ENCODE measurements at places on chromosomes 5 and 9.

GRCh38 chr5:37071901-37072581 lies 177.1 kb downstream of the CPLANE1 start:
- peak; percentile 92 for DNase-seq

GRCh38 chr5:123098767-123099513 lies 9.9 kb downstream of the PRDM6 start:
- DNase-seq, result peak; percentile 21

DNA sequence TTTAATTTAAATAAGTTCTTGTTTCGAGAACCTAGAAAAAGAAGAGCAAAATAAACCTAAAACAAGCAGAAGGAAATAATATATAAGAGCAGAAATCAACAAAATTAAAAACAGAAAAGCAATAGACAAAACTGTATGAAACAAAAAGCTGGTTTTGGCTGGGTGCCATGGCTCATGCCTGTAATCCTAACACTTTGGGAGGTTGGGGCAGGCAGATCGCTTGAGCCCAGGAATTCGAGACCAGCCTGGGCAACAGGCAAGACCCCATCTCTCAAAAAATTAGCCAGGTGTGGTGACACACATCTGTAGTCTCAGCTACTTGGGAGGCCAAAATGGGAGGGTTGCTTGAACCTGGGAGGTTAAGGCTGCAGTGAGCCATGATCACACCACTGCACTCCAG lies 59.2 kb upstream of the OTP start:
- DNase-seq, result no peak

DNA sequence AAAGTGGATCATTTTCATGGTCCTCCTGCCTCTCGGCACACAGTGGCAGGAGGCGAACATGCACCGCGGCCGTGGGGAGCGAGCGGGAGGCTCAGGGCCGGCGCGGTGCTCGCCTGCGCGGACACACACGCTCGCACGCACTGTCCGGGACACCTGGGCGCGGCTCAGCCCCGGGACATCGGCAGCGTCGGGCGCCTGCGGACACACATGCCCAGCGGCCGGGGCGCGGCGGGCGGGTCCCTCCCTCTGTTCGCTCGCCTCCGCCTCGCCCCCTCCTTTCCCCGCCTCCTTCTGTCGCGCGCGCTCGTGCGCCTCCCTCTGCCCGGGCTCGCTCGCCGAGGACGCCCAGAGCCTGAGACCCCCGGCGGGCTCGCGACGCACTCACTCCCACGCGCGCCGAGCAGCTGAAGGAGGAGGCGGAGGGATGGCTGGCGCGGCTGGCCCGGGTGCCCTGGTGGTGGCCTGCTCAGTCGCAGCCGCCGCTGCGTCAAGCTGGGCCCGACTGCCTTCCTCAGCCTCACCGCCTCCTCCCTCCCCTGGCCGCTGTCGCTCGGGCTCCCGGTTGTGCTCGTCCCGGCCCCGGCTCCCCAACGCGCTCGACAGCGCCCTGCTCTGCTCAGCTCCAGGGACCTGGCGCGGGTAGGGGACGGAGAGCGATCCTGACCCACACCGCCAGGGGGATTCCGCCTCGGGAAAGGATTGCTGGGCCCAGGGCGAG lies at the start of gene FRMD3:
TSS of gene FRMD3 (minus strand) at position 230 of the 718 bp plus-strand sequence. CDS start at position 60, 170 bp downstream.
- DNase-seq, result peak; percentile 88

GRCh38 chr9:119009249-119009648 lies 360.0 kb downstream of the BRINP1 start:
- DNase-seq, result peak; percentile 18

GRCh38 chr5:116396476-116397099 lies 178.0 kb downstream of the SEMA6A start:
- no peak for DNase-seq

DNA sequence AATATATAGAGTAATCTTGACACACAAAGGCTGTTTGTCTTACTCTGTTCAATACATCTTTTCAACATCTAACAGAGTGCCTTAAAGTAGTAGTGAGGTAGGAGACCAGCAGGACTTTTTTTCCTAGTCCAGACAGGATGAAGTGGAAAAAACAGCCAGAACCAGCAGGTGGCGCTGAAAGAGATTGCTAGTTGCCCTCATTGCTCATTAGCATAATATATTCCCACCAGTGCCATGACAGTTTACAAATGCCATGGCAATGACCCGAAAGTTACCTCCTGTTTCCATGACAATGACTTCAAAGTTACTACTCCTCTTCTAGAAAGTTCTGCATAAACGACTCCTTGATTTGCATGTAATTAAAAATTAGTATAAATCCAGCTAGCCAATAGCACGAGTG lies 387.4 kb downstream of the ACTL7B start:
- DNase-seq, result peak; percentile 39

GRCh38 chr5:103434057-103434456 lies 128.5 kb downstream of the NUDT12 start:
- DNase-seq, result no peak

GRCh38 chr9:129023036-129023907 lies 4.9 kb downstream of the SH3GLB2 start:
- DNase-seq, result peak; percentile 63

DNA sequence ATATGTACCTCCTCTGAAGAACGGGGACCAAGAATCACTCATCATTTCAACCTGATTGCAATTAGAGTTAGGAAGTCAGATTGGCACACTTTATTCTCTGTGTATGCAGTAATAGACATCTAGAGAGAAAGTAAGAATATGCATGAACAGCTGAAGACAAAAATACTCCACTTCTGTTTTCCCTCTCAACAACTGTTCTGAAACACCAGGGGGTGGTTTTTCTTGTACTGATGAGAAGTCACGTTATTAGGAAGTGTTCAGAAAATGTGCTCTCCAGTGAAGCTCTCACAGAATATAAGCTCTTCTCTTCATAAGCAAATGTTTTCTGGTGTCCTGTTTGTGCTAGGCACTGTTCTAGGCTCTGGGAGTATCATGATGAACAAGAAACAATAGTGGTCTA lies 531.7 kb upstream of the C9orf72 start:
- DNase-seq, result no peak

DNA sequence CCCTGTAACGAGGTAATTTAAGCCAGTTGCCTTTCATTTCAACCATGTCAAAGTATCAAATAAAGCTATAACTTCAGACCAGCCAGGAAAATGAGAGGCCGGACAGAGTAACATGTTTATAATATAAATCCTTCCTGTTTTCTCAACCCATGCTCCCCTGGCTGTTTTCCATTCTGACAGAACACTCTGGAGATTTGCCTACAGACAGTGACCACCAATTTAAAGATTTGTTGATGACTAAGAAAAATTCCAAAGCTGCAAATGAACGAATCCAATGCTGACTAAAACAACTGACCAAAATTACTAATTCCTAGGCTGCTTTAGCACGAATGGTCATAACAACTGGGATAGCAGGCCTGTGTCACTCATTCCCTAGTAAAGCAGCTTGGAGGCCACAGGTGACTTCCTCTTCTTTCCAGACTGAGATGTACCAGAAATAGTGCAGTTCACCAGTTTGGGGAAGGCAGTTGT lies 141.4 kb downstream of the AOPEP start:
- peak; percentile 98 for DNase-seq

- DNase-seq, result no peak
Observed at GRCh38 chr5:5293029-5293428, 129.4 kb upstream of the ICE1 start.

DNA sequence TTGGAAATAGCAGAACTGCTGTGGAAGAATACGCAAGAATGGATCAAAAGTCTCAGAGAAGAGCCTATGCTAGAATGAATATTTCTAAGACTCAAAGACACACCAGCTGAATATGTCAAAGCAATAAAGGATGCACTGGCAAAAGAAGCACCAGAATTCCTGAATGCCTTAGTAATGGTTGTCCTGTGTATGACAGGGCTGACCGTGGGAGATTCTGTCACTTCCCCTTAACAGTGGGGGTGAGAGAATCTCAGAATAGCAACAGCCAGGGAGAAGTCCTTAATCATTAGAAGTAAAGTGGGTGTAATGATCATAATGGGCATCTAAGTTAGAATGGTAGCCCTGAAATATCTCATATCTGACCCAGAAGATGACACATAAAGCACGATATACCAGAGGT lies 14.6 kb upstream of the PRR16 start:
- DNase-seq, result peak; percentile 93

- DNase-seq, result no peak
Observed at GRCh38 chr5:157983906-157984551, 125.1 kb upstream of the CLINT1 start.

DNA sequence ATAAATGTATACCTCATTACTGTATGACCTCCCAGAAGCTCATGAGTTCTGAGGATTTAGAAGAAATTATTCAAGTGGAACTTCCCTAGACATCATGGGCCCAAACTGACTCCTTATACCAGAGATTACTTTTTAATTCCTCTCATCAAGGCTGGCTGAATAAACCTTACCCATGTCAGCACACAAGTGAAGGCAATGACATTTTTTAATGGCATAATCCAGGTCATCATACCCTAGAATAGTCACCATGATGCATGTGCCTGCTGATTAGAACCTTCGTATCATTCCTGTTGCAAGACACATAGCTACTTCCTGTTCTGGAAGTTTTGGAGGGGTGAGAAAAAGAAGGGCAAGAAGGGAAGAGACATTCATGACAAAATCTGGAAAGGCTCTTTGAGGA lies 49.8 kb upstream of the IFNK start:
- no peak for DNase-seq

DNA sequence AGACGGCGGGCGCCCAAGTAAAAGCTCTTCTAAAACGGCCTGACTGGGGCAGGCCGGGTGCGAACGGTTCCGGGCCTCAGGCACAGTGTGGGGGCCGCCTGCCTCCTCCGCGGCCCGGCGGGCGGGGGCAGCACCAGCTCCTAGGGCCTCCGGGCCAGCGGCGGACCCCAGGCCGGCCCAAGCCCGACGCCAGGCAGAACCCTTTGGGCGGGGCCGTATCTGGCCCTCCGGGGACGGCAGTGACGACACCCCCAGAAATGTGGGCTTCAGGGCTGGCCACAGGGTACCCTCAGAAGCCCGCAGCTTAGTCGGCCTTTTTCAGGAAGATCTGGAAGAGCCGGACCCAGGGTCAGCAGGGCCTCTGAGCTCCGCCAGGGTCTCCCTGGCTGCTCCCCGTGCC lies 4.0 kb downstream of the LTC4S start:
- no peak for DNase-seq

DNA sequence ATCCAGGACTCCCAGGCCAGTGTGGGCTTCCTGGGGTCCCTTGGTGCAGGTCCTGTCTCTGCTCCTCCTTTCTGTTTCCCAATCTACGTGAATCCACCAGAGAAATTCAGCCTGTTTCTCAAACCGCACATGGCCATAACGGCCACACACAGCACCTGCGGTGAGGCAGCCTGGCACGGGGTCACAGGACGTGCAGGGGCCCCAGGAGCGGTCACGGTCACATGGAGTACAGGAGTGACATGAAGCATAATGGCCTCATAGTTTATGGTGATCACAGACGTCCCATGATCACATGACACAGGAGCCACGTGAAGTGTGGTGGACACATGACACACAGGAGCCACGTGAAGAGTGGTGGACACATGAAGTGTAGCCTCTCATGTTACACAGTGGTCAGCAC lies 248.5 kb upstream of the IRX4 start:
- DNase-seq, result no peak

GRCh38 chr9:84513473-84513872 lies 156.1 kb upstream of the NTRK2 start:
- DNase-seq, result no peak

DNA sequence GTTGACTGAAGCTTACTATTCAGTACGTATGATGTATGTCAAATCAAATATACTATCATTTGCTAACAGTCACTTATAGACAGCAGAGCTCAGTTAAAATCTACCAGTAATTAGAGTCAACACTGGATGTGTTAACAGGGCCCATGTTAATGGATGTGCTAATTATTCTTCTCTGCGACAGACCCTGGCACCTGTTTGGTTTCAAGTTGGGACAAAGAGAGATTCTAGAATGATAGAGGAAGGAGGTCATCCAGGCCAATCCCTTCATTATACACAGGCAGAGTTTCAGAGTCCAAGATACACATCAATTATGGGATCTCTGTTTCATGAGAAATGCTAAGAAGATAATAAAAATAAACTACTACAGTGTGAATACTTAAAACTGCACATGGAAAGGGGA lies 615.0 kb downstream of the ZNF608 start:
- DNase-seq, result no peak

- DNase-seq, result no peak
Observed at GRCh38 chr5:62375627-62376026, 28.1 kb downstream of the DIMT1 start.

DNA sequence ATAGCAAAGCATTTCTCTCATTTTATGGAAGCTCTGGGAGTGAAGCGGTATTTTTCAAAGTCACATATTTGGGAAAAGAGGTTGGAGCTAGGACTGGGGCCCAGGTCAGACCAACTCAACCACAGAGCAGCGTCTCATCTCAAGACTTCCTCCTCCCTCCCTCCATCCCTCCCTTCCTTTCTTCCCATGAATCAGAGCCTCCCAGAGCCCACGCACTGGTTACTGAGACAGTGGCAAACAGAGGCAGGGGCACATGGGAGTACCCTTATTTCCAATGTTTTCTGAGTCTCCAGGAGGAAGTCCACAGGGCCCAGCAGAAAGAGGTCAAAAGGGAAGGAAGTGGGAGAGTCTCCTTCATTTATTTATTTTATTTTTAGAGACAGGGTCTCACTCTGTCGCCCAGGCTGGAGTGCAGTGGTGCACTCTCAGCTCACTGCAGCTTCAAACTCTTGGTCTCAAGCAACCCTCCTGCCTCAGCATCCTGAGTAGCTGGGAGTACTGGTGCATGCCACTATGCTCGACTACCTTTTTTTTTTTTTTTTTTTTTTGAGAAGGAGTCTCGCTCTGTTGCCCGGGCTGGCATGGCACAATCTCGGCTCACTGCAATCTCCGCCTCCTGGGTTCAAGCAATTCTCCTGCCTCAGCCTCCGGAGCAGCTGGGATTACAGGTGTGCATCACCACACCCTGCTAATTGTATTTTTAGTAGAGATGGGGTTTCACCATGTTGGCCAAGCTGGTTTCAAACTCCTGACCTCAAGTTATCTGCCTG lies 52.5 kb upstream of the CDKN2AIPNL start:
- DNase-seq, result no peak

DNA sequence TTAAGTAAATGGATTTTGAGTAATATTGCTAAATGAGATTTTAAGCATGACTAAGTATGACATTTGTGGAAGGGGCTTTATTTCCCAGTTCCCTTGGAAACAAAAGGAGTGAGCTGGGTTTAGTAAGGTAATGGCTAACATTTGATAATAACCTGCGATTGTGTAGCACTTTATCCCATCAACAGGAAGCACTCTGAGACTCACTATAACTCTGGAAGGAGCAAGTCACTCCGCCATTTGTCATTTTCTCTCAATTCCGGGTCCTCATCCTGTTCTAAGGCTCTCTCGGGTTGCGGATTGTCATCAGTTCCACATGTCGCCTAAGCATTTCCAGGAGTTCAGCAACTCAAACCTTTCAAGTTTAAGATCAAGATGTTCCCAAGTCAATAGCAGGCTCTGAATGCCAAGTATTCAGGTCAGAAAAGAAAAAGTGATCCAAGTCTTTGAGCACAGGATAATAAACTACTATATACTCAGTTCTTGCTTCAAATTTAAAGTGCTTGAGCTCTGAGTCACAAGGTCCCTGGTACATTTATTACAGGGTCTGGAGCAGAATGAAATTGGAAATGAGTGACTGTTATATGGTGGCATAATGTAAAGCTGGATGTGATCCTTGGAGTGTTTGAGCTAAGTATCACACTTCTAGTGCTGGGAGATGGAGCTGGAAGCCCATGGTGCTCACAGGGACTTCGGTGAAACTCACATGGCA lies 39.3 kb downstream of the CAPSL start:
- DNase-seq, result no peak

Measured in fibroblast of skin of back (primary cell).